ENCODE measurements at places on chromosomes 2 and 18.

GRCh38 chr2:46068636-46069035 is 228.6 kb upstream of the EPAS1 start:
- no peak for DNase-seq

DNA sequence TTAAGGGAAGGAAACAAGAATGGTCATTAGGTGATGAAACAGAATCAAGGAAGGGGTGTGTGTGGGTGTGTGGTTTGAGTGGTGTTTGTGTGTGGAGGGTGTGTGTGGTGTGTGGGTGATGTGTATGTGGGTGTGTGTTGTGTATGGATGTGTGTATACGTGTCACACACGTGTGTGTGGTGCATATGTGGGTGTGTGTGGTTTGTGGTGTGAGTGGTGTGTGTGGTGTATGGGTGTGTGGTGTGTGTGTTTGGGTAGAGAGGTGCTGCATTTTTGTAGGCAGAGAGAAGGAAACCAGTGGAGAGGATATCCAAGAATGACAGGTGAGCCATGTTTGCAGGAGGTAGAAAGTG is 1.1 kb upstream of the CEP192 start:
- peak; percentile 67 for DNase-seq

DNA sequence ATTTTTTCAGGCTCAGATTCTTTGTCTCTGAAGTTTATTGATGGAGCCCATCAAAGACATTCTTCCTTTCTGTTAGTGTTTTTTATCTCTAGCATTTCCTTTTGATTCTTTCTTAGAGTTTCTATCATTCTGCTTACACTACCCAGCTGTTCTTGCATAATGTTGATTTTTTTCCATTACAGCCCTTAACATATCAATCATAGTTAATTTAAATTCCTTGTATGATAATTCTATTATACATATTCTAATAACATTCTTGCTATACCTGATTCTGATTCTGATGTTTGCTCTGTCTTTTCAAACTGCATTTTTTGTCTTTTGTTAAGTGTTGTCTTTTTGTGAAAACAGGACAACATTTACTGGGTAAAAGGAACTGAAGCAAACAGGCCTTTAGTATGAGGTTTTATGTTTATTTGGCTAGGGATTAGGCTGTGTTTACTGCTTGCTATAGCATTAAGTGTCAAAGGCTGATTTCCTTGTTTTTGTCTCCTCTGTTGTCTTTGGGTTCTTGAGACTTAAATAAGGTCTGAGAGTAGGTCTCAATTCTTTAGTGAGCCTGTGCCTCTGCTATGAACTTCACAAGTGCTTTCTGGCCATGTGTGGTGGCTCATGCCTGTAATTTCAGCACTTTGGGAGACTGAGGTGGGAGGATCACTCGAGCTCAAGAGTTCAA is 8.0 kb upstream of the STAM2 start:
- no peak for DNase-seq

- no peak for DNase-seq
Measured at GRCh38 chr2:151878655-151879563, 50.7 kb upstream of the ARL5A start.

DNA sequence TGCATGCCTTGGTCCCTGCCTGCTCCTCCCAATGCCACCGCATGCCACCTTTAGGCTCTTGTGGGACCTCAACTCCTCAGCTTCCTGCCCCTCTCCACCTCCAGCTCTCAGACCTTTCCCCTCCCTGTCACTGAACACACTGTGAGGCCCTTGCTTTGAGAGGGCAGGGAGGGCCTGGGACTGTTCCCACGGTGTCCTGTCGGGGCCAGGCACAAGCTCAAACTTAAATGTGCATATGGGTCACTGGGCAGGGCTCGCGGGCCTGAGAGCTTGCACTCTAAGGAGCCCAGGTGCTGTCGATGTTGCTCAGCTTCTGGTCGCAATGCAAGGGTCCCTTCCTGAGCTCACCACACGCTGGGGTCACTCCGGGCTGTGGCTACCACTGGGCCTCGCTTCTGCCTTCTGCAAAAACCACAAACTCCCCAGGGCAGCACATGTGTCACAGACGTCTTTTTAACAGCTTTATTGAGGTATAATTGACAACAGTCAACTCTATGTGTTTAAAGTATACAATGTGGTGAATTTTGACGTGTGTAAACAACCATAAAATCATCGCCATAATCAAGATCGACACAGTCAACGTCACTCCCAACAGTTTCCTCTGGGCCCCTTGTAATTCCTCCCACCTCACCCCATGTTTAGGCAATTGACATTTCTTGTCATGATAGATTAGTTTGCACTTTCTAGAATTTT is 11.9 kb upstream of the B3GNT7 start:
- DNase-seq = no peak

GRCh38 chr2:143169105-143169504 is 39.9 kb downstream of the ARHGAP15 start:
- no peak for DNase-seq

DNA sequence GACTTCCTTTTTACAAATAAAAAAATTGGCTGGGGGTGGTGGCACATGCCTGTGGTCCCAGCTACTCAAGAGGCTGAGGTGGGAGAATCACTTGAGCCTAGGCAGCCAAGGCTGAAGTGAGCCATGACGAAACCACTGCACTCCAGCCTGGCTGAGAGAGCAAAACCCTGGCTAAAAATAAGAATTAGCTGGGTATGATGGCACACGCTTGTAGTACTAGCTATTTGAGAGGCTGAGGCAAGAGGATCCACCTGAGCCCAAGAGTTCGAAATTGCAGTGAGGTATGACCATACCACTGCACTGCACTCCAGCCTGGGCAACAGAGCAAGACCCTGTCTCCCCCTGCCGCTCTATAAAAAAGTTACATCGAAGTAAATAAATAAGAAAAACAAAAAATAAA is 33.7 kb downstream of the GFPT1 start:
- no peak for DNase-seq

DNA sequence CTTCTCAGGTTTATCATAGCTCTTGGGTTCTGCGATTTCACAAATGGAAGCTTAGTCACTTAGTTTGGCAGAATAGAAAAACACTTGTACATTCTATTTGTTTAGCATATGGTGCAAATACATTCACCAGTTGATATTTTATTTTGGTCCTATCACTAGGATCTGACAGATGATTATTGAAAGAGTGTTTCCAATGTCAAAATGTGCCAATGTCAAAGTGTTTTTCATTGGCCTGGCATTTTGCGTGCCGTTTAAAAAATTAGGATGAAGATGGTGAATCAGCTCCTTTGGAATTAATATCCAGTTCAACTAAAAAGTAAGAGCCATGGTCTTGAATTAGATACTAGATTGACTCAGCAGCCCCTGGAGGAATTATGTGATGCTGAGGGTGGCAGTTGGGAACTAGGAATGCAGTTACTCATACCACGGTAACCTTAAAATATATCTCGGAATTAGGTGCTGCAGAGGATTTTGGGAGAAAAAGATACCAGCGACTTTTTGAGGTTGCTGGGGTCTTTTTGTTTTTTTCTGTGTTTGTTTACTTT is 87.0 kb downstream of the SPHKAP start:
- DNase-seq = no peak

- no peak for DNase-seq
Measured at GRCh38 chr2:37934591-37935513, 9.8 kb downstream of the RMDN2 start.

DNA sequence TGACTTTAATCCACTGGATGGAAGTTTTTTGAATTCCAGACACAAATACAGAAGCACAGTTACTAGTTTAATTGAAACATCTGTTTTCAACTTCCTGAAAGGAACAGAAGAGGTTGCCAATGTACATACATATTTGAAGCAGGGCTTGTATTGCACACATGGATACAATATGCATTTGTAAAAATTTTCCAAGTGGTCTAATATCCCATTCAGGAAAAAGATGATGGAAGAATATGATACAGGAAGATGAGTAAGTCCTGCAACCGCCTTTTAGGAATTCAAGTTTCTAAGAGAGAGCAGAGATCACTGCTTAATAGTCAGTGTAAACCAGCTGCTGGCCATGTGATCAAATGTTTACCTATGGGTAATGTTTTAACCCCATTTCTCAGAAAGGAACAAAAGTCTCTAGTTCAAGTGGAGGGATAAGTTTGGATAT is 265.4 kb downstream of the TRIB2 start:
- no peak for DNase-seq

GRCh38 chr2:26492749-26493515 is 15.0 kb upstream of the OTOF start:
- no peak for DNase-seq

DNA sequence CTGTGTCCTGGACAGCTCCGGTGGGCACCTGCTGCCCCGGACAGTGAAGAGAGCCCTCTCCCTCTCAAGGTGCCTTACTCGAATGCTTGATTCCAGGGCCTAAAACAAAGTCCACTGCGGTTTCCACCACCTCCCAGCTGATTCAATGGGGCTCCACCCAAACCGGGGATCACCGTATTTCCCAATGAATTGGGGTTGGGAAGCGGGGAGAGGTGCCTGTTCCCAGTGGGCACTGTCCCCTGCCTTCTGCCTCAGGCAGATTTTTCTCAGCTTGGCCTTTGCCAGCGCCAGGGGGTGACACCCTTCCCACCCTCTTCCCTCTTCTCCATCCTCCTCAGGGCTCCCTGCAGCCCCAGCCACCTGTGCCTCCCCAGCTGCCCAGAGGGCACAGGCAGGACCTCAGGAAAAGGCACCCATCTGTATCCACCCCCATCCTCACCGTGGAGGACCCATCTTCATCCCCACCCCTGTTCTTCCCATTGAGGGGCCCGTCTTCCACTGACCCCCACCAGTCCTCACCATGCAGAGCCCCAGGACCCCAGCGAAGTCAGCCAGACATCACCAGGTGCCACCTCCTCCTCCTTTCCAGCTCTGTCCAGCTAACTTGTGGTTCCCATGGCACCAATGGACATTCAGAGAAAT is 66.7 kb upstream of the HPCAL1 start:
- no peak for DNase-seq

DNA sequence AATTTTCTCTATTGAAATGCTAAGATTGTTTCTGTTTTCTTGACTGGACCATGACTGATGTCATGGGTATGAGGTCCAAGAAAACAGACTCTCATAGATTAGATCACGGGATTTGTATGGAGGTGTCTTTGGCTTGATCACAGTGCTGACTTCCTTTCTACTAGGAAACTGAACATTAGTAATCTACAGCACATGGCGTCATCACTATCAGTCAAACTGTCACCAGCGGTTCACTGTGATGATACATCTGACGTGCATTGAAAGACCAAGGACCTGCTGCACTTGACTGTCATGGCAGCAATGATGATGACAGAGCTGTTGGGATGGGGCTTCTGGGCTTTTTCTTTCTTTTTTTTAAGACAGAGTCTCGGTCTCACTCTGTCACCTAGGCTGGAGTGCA is 28.2 kb upstream of the IMPA2 start:
- no peak for DNase-seq

DNA sequence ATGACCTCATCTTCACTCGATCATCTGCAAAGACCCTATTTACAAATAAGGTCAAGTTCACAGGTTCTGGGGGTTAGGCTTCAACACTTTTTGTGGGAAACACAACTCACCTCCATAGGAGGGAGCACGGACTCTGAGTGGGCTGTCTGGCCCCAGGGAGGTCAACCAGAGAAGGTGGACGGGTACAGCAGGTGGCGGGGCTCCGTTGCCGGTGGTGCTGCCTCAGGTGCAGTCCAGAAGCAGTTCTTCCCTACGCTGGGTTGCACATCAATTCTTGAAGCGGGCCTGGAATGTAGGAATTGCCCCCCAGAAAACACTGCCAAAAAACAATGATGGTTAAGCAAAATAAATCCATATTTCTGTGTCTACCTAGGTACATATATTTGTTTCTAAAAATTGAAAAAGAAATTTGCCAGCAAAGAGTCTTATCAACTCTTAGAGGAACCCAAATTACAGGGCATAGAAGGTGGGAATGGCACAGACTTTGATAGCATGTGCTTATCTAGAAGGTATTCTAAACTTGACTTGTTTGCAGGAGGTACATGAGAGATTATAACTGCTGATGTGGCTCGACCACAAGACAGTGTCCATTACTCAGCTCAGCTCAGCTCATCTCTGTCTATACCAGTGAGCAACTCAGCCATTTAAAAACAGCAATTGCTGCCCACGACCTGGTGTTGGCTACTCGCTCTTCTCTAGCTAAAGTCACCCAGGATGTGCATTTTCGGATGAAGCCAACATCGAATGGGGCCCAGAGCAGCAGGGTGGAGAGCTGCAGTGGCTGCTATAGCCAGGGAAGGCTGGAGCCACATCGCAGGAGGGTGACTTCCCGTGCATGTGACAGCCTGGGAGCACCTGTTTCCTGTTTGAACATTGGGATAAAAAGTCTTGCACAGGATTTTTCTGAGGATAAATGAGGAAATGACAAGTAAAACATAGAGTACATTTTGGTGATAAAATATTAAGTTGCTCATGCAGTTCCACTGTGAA is 128.7 kb downstream of the RNF144A start:
- DNase-seq = no peak

DNA sequence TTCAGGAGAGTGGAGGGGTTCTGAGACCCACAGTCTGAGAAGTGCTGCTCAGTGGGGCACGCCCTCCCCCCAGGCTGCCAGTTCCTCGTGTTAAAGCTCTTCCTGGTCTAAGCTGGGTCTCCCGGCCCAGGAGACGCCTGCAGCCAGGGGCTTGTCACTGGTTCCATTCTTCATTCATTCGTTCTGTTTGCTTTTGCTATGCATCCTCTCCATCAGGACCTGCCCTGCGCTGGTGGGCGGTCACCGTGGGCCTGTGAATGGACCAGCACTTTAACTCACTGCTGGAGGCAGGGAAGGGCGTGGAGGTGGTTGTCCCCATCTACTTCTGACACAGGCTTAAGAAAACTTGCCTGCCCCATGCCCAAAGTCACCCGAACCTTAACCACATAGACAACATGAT is 272.8 kb upstream of the HDAC4 start:
- DNase-seq = no peak

DNA sequence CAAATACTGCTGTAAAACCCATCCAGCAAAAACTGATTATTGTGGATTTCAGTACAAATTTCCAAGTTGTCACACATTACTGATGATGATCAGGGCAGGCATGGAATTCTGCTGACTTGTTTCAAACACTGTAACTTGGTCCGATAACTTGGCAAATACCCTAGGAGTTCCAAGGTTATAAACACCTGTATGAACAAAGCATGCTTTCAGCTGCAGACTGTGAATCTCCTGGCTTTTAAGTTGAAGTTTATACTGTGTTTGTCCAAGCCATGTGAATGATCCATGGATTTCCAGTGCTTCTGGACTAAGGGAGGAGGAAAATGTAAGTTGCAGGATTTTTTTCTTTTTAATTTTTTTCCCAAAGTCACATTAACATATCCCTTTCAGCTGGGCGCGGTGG is 70.0 kb upstream of the SLC25A52 start:
- no peak for DNase-seq

GRCh38 chr2:70948337-70949003 is 12.8 kb downstream of the ATP6V1B1 start:
- DNase-seq = peak; percentile 66

DNA sequence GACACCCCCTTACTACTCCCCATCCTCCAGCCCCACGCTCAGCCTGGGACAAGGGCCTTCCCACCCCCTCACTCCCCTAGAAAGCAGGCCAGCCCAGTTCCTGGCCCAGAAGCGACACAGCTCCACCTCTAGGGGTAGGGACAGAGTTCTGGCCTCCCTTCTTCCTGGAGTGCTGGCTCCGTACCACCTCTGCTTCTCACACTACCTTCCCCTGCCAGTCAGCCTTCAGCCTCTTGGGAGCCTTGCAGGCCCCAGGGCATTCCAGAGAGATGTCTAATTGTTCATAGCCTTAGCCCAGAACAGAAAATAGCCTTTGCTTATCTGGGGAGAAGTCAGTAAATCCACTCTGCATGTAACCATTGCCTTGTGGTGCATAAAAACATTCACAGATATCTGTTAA is 13.1 kb upstream of the CATIP start:
- no peak for DNase-seq
